ENCODE measurements at places on chromosomes 7 and 10.

DNA sequence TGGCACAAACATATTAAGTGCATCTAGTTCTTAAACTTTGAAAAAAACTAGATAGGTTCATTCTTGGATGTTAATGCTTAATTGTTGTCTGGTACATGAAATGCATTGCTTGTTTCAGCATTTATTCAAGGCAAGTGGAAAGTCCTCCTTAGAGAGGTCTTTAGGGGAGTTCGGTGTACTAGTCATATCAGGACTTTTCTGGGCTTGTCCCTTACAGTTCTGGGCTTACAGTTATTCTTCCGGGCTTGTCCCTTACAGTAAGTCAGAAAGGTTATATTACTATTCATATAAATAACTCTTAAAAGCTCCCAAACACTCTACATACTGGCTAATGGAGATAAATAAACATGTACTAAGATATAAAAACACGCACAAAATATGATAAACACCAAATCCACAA, 61.6 kb upstream of the MRLN start:
- no peak for DNase-seq

DNA sequence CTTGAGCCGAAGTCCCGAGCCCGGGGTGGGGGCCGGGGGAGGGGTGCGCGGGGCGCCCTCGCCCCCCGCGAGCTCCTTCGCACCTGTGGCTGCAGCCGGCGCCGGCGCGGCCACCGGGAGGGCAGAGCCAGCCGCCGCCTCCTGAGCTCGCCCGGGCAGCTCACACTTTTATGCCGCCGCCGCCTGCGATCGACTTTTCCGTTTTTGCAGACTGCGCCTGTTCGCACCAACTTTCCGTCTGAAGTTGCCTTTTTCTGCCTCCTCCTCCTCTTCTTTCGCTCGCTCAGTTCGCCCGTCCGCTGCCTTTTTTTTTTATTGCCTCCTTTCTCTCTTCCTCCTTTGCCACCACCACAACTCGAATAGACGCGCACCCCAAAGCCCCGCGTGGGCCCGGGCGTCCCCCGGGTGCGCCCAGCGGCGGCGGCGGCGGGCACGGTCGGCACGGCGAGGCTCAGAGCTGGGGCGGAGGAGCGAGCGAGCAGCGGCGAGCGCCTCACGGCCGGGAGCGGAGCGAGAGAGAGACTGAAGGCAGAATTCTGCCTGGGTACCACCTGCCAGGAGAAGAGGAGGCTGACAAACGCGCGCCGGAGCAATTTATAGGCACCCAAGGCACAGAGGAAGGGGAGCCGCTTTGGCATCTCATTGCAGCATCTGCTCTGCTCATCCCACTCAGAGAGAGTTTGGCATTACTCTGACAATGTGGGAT, at the start of gene C1QL3:
C1QL3 (minus strand) TSS at position 569 of the 706 bp plus-strand sequence. CDS start 814 bp downstream, outside the sequence.
- no peak for DNase-seq

DNA sequence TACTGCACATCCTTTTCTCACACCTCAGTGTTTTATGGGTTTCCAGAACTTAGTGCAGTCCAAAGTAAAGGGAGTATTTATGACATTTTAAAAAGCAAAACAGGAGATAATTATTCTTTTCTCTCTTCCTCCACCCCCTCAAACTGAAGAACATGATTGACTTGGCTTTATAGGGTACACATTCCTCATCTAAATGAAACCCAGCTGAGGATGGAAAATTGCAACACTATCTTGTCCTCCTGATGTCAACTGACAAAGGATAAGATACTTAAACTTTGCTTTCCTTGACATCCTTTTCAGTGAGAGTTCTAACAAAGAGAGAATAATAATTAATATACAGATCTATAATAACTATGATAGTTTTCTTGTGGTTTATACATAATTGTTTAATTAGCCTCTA, 299.1 kb downstream of the BBS9 start:
- DNase-seq = no peak

DNA sequence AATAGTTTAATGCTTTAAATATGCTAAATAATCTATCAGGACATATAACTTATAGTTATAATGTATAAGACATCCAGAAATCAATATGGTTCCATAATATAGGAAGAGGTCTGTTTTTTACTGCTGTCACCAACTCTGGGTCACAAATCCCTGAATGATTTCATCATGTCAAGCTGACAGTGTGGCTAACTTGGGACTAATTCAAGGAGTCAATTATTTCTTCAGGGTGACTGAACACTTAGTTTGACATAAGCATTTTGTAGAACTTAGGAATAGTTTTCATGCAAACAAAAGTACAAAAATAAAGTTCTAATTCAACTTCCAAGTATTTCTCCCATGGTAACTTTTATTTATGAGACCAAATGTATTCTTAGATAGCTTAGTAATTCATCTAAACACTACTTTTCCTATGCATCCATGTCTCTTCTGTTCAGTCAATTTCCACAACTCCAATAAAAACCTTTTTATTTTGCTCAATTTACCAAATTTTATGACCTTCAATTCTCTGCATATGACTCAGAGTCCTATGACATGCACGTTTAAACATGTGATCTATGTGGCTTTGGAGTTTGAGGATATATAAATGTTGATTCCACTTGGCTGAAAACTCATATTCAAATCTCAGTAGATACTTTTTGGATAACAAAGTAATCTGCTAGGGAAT, 40.3 kb upstream of the GNAT3 start:
- peak; percentile 14 for DNase-seq

GRCh38 chr10:81704596-81704995, 170.4 kb upstream of the NRG3 start:
- no peak for DNase-seq

- DNase-seq = peak; percentile 61
These were observed 5.1 kb downstream of the SYNPO2L start for GRCh38 chr10:73650537-73651331.

GRCh38 chr7:117411539-117411938, 15.8 kb downstream of the ASZ1 start:
- no peak for DNase-seq

Measured in HS-5 (cell line).